Activated CD4-positive, alpha-beta memory T cell treated with anti-CD3 and anti-CD28 coated beads for 36 hours (primary cell): ENCODE measurements at places on chromosomes 2 and 18. TPM values are rescaled to one million over a fixed set of nuclear protein-coding genes. Genes with fewer than 3 reads are reported as not detected.

The ZNF142 gene
- total RNA-seq = 33.7 TPM

The HOXD3 gene
- total RNA-seq = not detected

The CDH19 gene
- total RNA-seq = not detected

DNA sequence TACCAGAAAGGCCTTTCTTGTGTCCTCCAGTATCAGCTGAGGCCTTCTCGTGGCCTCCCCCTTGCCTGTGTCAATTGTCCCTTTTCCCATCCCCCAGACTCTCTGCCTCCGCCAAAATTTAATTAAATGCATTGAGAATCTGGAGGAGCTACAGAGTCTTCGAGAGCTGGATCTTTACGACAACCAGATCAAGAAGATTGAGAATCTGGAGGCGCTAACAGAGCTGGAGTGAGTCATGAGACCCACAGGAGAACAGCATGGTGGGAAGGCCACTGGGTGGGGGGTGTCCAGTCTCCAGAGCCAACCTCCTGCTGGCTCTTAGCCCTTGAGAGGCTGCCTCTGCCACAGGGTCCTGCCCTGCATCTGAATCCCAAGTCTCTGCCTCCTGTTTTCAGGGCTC, 8.8 kb downstream of the PPP1R7 start:
- H3K4me1 ChIP-seq = peaks cover 16% of the 10 kb centered on the region
- H3K27me3 ChIP-seq = no peaks in the 10 kb centered on the region

DNA sequence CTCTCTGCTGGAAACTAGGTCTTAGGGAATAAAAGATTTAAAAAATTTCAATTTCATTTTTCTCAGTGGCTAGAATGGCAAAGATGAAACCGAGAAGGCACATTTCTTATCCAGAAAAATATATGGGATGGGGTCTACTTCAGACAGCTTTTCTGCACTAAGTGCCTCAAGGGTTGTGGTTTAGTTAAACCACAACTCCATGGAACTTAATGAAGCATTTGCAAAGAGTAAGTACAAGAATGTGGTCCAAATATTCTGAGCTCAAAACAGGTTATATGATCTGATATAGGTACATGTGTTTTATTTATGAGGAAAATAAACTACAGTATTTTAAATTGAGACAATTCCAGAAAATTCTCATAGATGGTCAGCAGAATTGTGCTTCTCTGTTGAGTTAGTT, 101.8 kb upstream of the FZD5 start:
- no peak overlapping the region for H3K4me3 ChIP-seq
- H3K27me3 ChIP-seq = no peaks in the 10 kb centered on the region
- peaks cover 2% of the 10 kb centered on the region for H3K4me1 ChIP-seq
- no peak for DNase-seq

DNA sequence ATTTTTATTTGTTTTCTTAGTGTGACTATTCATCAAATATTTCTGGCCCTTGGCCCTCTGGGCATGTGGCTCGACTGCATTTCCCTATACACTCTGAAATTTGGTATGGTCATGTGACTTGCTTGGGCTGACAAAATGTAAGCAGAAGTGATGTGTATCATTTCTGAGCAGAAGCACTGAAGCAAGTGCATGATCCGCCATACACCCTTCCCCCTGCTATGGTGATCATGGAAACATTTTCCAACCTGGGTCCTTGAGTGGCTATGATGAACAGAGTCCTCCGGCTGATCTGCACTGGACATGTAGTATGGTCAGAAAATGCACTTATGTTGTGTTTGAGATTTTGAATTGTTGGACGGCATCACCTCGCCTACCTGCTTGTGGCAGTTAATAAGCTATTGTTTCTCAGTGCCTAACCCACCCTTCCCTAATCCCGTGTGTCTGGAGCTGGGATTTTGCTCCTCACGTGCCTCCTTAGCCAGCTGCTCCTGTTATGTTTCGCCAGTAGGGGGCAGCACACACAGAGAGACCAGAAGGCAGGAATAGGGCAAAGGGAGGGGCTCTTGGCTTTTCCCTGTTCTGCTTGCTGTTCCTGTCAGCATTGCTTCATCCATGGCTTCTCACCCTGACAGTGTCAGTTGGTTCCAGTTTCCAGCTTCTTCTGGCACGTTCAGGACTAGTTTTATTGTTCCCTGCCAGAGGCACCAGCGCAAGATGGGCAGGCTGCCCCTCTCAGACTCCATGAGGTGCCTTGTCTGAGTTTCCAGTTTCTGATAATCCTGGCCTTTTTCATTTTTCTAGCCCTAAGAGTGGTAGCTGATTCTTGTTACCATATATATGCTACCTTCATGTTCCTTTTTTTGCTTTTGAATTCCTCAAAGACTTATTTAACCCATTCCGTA, 207.4 kb downstream of the ARL6IP6 start:
- peaks cover 2% of the 10 kb centered on the region for H3K27me3 ChIP-seq
- no peak overlapping the region for H3K4me3 ChIP-seq
- H3K4me1 ChIP-seq = no peaks in the 10 kb centered on the region
- DNase-seq = peak; percentile 66
- no peak overlapping the region for H3K27ac ChIP-seq

DNA sequence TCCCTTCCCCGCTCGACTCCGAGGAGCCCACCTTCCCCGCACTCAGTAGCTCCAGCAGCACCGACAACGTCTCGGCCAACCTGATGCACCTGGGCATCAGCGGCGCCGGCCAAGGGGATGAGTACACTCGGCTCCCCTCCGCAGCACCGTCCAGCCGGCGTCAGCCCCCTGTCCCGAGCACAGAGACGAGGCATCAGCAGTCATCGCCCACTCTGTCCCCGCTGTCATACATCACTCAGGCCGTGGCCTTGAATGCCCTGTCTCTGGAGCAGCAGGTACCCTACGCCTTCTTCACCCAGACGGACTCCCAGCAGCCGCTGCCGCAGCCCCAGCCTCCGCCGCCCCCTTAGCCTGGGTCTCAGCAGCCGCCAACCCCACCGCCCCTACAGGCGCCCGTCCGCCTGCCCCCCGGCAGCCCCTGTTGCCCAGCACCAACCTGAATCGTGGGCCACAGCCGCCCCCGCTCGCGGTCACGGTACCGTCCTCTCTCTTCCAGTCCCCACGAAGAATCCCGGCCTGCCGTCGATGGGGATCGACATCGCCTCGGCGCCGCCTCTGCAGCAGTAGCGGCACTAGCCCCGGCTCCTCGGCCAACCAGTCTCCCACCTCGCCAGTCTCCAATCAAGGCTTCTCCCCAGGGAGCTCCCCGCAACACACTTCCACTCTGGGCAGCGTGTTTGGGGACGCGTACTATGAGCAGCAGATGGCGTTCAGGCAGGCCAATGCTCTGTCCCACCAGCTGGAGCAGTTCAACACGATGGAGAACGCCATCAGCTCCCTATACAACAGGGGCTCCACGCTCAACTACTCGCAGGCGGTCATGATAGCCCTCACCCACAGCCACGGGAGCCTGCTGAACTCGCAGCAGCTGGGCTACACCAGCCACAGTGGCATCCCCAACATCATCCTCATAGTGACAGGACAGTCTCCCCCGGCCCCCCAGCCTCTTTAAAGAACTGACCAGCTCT, 1195.9 kb upstream of the CHAC2 start:
- no peak for DNase-seq
- H3K36me3 ChIP-seq = no peaks in the 10 kb centered on the region
- no peaks in the 10 kb centered on the region for H3K27me3 ChIP-seq
- H3K4me1 ChIP-seq = no peaks in the 10 kb centered on the region

DNA sequence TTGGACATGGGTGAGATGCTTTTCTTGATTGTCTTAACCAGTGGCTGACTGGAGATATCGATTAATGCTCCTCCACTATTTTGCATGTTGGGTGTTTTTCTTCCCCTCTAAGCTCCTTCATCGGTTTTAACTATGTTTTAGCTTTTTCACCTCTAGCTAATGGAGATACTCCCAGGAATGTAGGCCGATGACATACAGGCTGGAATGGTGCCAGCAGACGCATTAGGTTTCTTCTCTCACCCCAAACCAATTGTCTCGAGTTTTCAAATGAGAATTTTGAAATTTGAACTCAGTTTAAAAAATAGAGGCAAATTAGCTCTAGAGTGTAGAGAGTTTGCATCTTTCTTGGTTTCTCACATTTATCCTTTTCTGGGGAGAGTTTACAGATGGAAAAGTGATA, 247.6 kb downstream of the RPRM start:
- H3K27me3 ChIP-seq = no peaks in the 10 kb centered on the region
- no peaks in the 10 kb centered on the region for H3K36me3 ChIP-seq
- DNase-seq = no peak

- H3K4me1 ChIP-seq = peaks cover 78% of the 10 kb centered on the region
- peak overlapping the region; percentile 91 for H3K27ac ChIP-seq
- peak overlapping the region; percentile 88 for H3K4me3 ChIP-seq
- H3K36me3 ChIP-seq = peaks cover 31% of the 10 kb centered on the region
- no peak for DNase-seq
Observed at GRCh38 chr18:79680891-79681339, 1.3 kb downstream of the CTDP1 start.

- H3K4me1 ChIP-seq = no peaks in the 10 kb centered on the region
- no peaks in the 10 kb centered on the region for H3K27me3 ChIP-seq
- peaks cover 57% of the 10 kb centered on the region for H3K36me3 ChIP-seq
- no peak overlapping the region for H3K27ac ChIP-seq
- no peak for DNase-seq
Observed at GRCh38 chr18:79756826-79757225, 40.9 kb upstream of the KCNG2 start.

DNA sequence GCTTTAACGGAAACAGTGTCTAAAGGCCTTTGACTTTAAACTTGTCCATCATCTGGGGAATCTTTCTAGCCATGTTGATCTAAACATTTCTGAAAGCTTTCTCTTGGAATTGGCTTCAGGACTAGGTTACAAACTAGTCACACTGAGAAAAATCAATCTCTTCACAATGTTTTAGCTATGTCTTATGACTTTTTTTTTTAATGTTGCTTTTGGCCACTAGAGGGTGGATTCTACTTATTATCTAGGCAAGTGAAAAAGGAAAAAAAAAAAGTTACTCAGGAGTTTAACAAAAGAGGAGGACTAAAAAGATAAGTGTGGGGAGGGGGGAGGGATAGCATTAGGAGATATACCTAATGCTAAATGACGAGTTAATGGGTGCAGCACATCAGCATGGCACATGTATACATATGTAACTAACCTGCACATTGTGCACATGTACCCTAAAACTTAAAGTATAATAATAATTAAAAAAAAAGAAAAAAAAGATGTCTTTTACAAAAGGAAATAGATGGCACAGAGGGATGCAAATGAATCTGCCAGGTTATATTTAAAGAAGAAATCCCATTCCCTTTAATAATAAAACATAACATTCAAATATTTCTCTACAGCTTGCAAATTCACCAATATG, 160.4 kb upstream of the PID1 start:
- no peak overlapping the region for H3K27ac ChIP-seq
- no peak for DNase-seq
- no peaks in the 10 kb centered on the region for H3K36me3 ChIP-seq
- peaks cover 2% of the 10 kb centered on the region for H3K27me3 ChIP-seq
- H3K4me1 ChIP-seq = no peaks in the 10 kb centered on the region

GRCh38 chr2:109209412-109209811, 80.4 kb downstream of the SH3RF3 start:
- no peak overlapping the region for H3K27ac ChIP-seq
- H3K4me3 ChIP-seq = no peak overlapping the region
- H3K4me1 ChIP-seq = peaks cover 27% of the 10 kb centered on the region
- H3K27me3 ChIP-seq = peaks cover 56% of the 10 kb centered on the region

DNA sequence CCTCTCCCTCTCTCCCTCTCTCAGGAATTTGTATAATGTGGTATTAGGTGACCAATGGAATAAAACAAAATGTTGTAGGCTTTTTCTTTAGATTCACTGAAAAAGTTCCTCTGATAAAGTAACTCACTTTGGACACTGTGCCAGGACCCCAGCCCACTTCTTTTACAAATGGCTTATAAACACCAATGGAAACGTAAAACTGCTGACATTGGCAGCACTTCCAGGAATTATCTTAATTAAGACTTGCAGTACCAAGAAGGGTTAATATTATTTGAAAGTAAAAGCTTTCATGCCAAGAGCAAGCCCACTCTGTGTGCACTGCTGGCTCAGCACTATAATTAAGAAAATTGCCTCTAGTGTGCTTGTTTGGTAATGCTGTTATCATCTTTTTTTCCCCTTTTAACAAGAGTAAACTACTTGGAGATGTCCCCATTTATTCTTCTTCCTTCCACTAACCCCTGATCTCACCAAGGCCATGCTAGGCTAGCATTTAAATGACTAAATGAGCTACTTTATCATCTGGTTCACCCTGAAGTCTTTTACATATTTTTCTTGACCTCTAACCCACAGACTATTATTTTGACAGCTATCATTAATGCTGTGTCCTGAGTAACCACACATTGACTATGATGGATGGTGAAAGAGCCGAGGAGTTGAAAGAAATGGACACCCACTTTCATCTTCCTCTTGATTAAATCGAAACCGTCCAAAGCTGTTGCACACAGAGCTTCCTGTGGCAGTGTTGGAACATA, 232.2 kb upstream of the ETAA1 start:
- H3K36me3 ChIP-seq = no peaks in the 10 kb centered on the region
- H3K27me3 ChIP-seq = no peaks in the 10 kb centered on the region
- H3K4me3 ChIP-seq = no peak overlapping the region
- no peaks in the 10 kb centered on the region for H3K4me1 ChIP-seq

GRCh38 chr2:168457190-168457895, 1.3 kb downstream of the CERS6 start:
- H3K4me1 ChIP-seq = peaks cover 33% of the 10 kb centered on the region
- DNase-seq = peak; percentile 20
- H3K27ac ChIP-seq = peak overlapping the region; percentile 59
